ENCODE measurements at places on chromosomes 4 and X.

GRCh38 chr4:142850478-142850877 is 4.4 kb upstream of the INPP4B start:
- no peak for DNase-seq

GRCh38 chr4:2961421-2961810 is 1.8 kb downstream of the NOP14 start:
- DNase-seq = no peak

DNA sequence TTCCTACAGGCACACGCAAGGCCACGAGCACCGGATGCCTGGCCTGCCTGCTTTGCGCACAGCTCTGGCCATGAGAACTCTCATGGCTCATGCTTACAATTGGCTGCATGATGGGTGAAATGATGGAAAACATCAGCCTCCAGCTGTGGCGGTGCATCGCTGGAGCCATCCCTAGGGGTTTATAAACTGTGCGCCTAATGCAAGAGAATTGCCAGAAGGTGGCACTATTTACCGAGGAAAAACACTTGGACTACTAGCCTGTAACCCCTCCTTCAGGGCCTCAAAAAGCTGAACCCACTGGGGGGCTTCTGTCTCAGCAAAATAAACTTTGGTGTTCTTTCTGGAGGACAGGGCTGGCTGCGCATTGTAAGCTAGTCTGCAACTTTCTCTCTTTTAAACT is 51.9 kb downstream of the PHKA2 start:
- DNase-seq = no peak

DNA sequence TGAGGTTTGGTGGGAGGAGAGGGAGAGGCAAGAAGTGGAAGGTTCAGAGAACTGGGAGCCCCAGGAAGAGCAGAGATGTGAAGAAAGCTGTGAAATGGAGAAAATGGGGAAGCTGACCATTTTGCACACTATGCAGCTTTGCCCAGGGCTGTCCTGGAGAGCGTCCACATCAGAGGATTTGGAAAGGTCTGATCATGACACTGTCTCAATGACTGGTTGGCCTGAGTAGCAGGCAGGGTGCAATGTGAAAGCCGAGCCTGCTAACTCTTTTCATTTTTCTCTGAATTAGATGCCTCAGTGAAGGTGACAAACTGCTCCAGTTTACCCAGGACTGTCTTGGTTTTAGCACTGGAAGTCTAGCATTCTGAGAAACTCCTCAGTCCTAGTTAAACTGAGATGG is 330.1 kb upstream of the RPS6KA3 start:
- DNase-seq = no peak

GRCh38 chr4:153008578-153009199 is 72.6 kb downstream of the FHDC1 start:
- no peak for DNase-seq

All from AG04449 (cell line).